ENCODE measurements at places on chromosomes 6 and 20.

GRCh38 chr20:59176812-59177211, 13.2 kb downstream of the ZNF831 start:
- DNase-seq, result no peak

DNA sequence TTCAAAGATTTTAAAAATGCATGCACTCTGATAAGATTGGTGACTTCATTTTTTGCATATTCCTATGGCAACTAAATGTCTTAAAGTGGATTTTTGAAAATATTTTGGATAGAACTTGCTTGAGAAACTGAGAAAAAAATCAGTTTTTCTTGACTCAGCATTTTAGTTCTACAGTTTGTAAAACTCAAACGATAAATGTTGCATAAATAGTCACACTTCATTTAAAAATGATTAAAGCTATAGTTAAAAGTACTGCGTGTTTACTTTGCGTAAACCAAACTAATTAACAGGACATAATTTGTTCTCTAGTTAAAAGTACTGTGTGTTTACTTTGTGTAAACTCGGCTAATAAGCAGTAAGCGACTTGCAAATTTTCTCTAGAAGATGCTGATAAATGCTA, 28.3 kb upstream of the MEI4 start:
- no peak for DNase-seq

GRCh38 chr6:78561015-78561414, 306.3 kb upstream of the IRAK1BP1 start:
- no peak for DNase-seq

GRCh38 chr6:33778444-33779121, 10.3 kb downstream of the LEMD2 start:
- no peak for DNase-seq

GRCh38 chr20:64069614-64070243, 6.7 kb downstream of the TCEA2 start:
- no peak for DNase-seq

Data from stimulated activated CD4-positive, alpha-beta T cell treated with anti-CD3 and anti-CD28 coated beads, Interleukin-2, amount 100 ng/mL, for 4 hours (primary cell).